ENCODE measurements at places on chromosomes 11 and 22.

DNA sequence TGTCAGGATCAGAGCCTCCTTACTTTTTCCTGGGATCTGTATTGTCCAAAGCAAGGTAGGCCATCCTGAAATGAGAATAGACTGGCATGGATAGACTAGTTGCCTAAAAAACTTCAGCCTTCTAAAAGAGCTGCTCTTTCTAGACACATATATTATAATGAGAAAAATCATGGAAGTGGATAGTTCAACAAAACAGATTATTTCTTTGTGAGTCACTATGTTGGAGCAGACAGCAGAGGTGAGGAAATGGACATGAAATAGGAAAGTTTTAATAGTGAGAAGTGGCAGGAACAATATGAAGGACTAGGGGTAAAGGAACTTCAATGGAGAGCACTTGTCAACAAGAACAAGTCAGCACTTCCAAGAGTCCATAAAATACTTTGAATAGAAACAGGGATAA lies 101.9 kb upstream of the ANO3 start:
- no peak for DNase-seq

DNA sequence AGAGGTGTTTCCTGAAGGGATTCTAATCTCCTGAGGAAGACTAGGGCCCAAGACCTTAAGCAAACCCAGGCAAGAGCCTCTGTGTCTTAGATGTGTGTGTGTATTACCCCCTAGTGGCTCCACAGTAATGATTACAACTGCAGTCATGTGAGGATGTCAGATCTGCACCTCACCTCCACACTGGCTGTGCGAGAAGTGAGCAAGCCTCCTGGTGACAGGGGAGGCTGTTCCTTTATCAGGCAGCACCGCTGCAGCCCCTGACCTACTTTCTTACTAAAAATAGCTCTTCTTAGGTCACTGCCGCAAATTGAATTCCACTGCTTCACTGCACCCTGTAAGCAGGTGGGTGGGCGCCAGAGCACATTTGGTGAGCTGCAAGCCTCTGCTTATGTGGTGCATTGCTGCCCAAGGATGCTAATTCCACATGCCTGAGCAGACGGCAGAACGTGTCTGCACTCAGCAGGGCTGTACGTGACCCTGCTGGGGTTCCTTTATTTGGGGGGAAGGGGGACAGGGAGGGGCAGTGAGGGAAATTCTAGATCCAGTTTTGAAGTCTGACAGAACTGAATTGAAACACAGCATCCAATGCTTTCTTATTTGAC lies 112.4 kb downstream of the KCNC1 start:
- DNase-seq = no peak

GRCh38 chr11:117662671-117663269 lies 134.2 kb downstream of the DSCAML1 start:
- DNase-seq = no peak

DNA sequence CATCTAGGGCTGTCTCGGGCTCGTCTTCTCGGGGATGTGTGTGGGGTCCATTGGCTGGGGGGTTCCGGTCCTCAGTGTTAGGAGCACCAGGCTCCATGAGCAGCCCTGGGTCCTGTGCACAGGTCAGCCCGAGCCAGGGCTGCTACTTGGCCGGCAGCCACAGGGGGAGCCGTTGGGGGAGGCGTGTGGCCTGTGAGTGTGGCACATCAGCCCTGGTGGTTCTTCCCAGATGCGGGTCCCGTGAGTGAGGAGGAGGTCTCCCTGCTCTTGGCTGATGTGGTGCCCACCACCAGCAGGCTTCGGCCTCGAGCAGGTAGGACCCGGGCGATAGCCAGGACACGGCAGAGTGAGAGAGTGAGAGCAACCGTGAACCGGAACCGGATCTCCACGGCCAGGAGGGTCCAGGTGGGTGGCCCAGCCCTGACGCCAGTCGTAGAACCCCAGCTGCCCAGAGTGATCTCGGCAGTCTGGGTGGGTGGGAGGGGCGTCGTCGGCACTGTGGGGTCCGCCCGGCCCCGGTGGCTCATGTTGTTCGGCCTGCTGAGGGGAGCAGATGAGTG lies 18.5 kb downstream of the IRF7 start:
- no peak for DNase-seq

DNA sequence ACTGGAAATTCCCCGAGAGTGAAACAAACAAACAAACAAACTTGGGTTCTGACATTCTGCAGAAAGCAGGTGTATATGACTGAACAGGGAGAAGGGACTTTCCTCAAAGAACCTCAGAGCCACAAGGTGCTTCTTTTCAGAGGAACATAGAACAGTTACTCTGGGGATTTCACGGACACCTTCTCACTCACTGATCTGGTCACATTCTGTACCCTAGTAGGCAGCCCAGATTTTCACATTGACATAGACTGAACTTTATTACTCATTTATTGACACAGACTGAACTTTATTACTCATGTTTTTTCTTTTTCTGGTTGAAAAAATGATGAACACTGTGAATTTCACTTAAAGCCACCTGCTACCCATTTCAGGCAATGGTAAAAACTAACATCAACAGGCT lies 263.0 kb downstream of the OPCML start:
- DNase-seq = no peak

GRCh38 chr22:40660730-40661129 lies 18.6 kb upstream of the MCHR1 start:
- DNase-seq = no peak

DNA sequence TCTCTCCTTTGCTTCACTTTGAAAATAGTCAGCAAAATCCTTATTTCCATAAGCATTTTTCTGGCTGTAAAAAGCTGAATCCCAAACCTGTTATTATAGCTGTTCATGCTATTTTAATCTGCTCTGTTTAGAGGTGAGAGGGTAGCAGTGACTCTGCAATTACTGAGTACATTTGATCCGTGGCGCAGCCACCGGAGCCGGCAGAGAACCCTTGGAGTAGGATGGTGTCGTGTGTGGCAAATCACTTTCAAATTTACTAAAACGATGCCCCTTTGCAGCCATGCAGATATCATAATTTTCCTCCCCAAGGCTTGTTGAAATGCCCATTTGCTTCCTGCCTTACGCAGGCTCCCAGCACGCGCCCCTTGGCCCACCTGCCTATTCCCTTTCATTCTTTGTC lies 69.6 kb downstream of the ZBTB16 start:
- DNase-seq = no peak

DNA sequence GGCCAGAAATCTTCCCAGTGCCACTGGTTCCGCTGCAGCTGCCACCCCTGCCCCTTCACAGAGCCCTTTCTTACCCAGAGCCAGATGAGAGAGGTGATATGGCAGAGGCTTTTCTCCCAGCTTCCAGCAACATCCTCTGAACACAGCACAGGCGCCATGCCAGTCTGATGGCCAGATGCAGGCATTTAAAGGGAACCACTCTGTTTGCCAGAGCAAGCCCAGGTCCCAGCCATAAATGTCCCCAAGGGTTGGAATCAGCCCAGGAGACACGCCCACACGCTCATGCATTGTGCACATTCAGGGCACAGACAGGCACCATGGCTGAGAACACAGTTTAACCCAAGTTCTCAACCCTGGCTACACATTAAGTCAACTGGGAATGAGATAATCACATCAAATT lies 114.3 kb upstream of the CSNK2A3 start:
- DNase-seq = no peak

GRCh38 chr11:110883256-110883655 lies 171.0 kb upstream of the ARHGAP20 start:
- DNase-seq = no peak

DNA sequence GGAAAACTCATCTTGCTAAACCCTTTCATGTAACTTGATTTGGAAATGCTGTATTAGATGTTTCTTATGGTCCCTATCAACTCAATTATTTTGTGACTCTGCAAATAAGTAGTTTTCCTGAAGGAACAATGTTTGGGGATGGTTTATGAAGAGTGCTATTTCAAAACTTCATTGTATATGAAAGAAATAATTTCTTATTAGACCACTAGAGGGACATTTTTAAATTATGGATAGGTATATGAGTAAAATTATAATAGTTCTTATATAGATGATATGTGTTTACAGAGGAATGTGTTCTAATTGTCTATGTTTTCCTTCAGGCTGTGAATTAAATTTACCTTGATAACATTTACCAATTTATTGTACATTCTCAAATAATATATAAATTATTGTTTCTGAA lies 509.4 kb upstream of the RAG2 start:
- DNase-seq = no peak

DNA sequence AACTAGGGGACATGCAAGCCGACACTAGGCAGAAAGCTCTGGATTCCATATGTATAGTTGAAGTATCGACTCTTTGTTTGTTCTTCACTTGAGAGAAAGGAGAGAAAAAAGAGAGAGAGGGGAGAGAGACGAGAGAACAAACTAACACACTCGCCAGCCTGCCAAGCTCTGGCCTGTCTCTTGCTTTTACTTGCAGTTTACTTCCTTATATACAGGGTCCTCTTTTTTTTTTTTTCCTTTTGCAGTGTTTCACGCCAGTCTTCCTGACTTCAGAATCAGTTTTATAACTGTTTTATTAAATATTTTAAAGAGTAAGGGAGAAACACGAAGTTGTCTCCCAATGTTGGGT lies 19.9 kb downstream of the TEAD1 start:
- DNase-seq = no peak

DNA sequence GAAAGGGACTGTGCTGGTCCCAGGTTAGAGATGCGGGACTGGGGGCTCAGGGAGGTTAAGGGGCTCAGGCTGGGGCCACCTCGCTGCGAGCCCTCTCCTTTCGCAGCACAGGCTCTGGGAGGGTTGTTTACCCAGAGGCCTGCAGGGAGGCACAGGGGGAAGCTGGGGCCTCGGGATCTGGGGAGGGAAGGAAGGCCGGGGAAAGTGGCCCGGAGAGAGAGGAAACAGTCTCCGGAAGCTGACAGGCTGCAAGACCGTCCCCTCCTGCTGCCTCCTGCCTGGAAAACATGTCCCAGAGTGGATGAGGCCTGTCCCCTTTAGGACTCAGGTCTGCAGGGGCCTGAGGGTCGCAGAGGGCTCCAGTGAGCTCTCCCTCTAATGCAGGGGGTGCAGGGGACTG lies 45.4 kb downstream of the MYO7A start:
- DNase-seq = no peak

- DNase-seq = no peak
These were observed 174.1 kb downstream of the TTC28 start for GRCh38 chr22:28505416-28506149.

DNA sequence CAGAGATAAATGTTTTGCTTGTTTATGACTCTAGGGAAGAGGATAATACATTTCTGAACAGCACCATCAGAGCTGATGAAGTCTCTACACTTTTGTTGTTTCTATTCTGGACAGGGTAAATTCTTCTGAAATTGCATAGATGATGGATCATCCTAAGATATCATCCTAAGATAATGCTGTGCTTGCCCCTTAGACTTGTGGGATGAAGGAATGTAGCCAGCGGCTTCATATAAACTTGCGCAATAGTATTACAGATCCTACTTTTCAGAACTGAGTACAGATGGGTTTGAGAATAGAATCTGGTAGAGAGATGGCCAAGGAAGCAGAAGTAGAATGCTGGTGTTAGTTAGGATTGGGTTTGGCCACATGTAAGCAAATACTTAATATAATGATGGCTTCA lies 61.0 kb downstream of the NCAM1 start:
- no peak for DNase-seq

DNA sequence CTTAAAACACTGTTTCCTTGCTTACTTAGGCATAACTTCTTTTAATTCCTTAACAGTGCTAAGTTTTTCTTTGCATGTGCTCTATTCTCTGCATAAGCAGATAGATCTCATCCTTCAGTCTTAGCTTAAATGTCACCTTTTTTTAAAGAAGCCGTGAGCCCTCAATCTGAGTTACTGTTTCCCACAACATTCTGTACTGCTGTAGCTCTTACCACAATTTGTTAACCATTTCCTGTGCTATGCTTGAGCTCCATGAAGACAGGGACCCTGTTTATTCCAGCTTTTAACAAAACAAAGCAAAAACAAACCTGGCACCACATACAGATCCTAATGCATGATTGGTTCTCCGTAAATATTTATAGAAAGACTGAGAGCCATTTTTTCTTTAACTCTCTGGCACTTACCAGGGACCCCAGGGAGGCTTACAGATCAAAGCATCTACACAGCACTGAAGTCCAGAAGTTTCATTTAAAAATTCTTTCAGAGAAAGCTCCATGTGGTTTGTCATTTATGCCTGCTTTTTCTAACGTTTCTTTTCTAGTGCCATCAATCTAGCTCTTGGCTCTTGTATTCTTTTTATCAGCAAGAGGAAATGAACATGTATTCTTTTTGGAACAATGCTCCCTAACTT lies 74.9 kb downstream of the DYNC2H1 start:
- DNase-seq = no peak

DNA sequence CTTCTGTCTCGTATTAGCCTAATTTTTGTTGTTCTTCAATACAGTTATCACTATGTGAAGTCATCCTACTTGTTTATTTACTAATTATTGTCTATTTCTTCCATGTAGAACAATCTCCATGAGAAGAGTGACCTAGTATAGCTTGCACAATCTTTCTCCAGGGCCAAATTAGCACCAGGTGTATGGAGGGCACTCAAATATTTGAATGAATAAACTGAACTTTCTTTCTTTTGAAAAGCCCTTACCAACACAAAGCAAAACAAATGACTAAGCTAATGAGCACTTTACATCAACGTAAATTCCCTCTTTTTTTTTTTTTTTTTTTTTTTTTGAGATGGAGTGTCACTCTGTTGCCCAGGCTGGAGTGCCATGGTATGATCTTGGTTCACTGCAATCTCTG lies 34.2 kb downstream of the ABTB2 start:
- no peak for DNase-seq

GRCh38 chr11:112024178-112024772 lies 933 bp upstream of the DLAT start:
- DNase-seq = no peak

GRCh38 chr11:127943763-127944162 lies 643.6 kb downstream of the ETS1 start:
- DNase-seq = no peak

- no peak for DNase-seq
These were observed 62.5 kb downstream of the TIMP3 start for GRCh38 chr22:32864041-32864440.

GRCh38 chr22:44254811-44255210 lies 57.9 kb downstream of the SHISAL1 start:
- DNase-seq = no peak

DNA sequence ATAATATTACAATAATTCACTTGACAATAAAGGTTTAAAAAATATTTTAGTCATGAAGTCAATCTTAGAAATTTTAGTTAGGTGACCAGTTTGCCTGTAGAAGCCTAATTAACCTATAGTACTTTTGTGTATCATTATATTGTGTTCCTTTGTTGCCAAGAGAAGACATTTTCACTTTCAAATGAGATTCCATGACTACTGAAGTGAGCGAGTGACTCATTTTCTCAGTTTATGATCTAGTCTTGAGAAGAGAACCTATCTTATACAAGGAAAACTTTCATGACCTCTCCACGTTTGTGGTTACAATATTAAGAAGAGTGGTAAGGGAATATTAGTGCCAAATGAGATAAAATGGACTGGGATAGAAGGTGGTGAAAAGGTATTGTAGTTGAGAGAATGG lies 423.9 kb upstream of the CHORDC1 start:
- no peak for DNase-seq

GRCh38 chr11:36763187-36763586 lies 165.2 kb upstream of the RAG2 start:
- no peak for DNase-seq

GRCh38 chr22:22883090-22883727 lies 4.4 kb upstream of the IGLL5 start:
- no peak for DNase-seq
